ENCODE measurements at places on chromosomes 6 and 20.

DNA sequence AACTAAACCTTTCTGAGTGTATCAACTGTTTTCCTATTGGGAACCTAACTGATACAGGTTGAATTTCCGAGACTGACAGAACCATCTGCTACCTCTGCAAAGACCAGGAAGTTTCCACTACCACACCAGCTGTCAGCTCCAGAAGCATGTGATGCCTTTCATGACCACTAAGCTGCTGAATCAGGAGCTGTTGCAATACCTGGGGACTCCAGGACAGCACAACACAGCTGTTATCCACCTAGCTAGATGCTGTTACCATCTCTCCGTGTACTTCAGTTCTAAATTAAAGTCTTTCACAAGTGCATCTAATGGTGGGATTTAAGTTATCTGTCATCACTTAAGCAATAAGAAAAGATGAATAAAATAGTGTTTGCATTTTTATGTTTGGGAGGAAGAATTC lies 158.2 kb upstream of the IMPG1 start:
- no peak for DNase-seq

- DNase-seq: no peak
Measured at GRCh38 chr6:118080547-118080946, 173.5 kb downstream of the SLC35F1 start.

GRCh38 chr6:39804466-39805065 lies 12.4 kb downstream of the DAAM2 start:
- DNase-seq: no peak

DNA sequence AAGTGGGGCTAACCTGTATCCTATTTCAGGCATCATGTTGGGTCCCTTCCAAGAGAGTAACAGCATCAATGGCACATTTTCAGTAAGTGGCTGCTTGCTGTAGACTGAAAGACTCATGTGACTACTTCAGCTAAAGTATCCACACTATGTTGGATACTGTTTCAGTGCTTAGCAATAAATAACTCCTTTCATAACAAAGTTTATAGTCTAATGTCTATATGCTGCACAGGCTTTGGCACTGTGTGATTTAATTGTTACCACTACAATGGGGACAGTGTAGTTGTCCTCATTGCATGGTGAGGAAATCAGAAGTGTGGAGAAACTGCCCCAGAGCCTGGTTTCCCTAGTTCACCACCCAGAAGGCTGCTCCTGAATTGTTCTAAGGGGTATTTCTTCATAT lies 318.0 kb upstream of the PTCHD4 start:
- no peak for DNase-seq

GRCh38 chr20:3603108-3603507 lies 60.1 kb downstream of the GFRA4 start:
- no peak for DNase-seq

DNA sequence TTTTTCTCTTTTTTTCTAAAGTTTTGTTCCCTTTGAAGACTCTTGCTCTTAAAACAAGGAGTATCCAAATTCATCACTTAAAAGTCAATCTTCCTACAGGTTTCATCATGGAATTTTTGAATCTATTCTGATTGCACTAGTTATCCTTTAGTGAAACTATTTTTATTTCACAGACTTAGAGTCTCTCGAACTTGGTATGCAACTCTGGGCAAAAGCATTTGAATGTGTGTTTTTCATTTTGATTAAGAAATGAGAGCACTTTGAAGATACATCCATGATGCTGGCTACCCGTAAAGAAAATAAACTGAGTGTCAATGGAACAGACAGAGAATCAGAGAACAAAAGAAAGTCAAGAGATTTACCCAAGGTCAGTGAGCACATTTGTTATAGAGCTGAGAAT lies 586.5 kb downstream of the EPM2A start:
- DNase-seq: no peak

DNA sequence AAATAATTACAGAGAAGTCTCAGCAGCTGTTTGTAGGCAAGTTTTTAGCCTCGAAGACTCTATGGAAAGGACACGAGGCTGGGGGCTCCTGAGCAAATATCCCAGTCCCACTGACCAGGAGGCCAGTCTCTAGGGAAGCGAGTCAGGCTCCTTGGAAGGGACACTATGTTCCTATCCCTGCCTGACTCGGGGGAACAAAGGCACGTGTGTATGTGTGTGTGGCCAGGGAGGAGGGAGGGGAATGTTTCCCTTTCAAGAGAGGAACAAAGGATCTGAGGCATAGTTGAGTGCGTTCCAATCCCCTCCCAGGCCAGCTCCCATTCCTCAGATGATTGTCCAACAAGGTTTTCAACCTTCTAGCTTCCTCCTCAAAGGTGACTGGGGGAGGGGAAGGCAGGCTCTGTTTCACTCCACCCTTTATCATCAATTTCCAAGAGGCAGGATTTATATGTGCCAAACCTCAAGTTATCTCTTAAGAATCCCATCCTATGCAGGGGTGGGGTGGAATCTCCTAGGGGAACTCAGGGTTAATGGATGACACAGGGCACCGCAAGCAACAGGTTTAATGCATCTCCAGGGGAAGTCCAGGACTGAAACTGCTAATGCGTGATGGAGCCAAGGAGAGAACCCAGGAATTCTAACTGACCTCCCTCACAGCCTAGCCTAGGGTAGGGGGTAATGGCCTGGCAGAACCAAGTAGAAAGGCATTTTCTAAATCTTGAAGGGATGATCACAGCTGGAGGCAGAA lies 9.9 kb downstream of the BCL2L1 start:
- no peak for DNase-seq

GRCh38 chr6:46628976-46629375 lies 23.6 kb downstream of the CYP39A1 start:
- no peak for DNase-seq

DNA sequence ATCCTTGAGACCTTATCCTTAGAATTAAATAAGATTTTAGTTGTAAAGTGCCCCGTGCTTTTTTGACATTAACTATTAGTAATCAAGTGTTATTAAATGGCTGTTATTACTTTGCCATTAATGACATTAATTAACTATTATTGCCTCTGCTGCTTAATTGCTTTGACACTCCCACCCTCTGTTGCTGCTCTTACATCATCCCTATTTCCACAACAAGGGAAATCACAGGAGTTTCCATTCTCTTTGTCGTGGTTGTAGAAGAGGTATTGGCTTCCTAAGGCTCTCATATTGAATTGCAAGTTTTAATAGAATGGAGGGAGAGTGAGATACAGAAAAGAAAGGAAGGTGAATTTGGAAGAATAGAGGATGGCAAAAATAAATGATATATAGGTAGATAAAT lies 545.8 kb downstream of the MMUT start:
- no peak for DNase-seq

- peak; percentile 94 for DNase-seq
Measured at GRCh38 chr6:2999618-3000557, at the start of gene NQO2. NQO2 (plus strand) TSS chr6:2999894; CDS start chr6:3006553, 6,659 bp downstream.

- DNase-seq: peak; percentile 34
Measured at GRCh38 chr6:107488875-107489635, 862 bp upstream of the SOBP start.

GRCh38 chr6:34130862-34131261 lies 15.0 kb downstream of the GRM4 start:
- no peak for DNase-seq

- no peak for DNase-seq
Measured at GRCh38 chr20:20488388-20488787, 120.5 kb downstream of the INSM1 start.

GRCh38 chr6:52736145-52736544 lies 27.1 kb downstream of the GSTA2 start:
- DNase-seq: no peak

DNA sequence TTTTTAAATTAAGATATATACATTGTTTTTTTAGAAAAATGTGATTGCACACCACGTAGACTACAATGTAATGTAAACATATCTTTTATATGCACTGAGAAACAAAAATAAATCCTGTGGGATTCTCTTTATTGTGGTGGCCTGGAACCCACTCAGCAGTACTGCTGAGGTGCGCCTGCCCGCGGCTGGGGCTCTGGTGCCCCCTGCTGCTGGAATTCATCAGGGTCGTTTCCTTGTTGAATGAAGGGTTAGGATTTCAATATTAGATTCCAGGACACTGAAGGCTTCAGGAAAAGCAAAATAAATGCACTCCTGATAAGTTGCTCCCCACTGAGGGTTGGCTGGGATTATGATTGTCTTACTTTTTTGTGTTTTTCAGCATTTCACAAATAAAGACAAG lies 175.8 kb upstream of the GGTLC1 start:
- DNase-seq: peak; percentile 27

DNA sequence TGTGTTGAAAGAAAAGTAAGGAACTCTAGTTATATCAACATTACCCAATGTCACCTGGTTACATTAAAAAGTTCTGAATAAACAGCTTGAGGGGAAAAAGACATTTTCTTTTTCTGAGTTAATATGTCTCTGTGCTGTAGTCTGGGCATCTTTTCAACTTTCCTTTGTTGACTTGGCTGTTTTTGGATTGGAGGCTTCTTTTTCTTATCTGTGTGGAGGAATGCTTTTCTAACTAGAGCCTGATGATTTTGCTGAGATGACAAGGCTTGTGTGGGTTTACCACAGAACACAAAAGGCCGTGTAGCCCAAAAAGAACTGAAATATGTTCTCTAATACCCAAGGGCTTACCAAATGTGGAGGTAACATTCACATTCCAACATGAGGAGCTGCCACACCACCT lies 161.8 kb downstream of the KCNQ5 start:
- no peak for DNase-seq

- DNase-seq: no peak
Measured at GRCh38 chr6:39851331-39851730, 59.2 kb downstream of the DAAM2 start.

GRCh38 chr6:11094411-11094851 lies 797 bp downstream of the SMIM13 start:
- DNase-seq: peak; percentile 50

DNA sequence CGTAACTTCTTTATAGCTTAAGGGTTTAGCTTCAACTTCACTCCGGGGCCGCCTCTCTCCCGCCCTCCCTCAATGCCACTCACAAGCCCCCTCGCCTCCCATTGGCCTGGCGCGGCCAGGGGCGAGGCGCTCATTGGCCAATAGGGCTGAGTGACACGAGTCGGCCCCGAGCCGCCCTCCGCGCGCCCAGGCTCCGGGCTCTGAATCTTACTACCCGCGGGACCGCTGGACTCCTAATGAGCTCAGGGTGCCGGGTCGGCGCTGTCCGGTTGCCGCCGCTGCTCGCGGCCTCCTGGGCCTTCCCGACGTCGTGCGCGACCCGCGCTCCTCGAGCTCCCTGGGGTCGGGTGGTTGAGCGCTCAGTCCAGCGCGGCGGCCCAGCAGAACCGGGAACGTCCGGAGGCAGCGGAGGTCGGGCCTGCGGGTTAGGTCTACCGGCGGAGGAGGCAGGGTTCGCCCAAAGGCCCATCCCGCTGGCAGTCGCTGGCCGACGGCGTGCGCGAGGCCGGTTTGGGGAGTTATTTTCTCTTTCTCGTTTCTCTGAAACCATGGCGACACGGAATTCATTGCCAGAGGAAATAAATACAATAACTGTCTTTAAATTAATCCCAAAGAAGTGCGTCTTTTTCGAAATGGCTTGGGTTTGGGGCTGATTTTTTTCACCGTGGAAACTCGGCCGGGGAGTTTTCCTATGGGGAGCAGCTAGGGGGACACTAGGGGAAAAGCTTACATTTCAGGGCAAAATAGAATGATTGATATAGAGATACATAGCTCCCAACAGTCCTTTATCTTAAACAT lies at the start of gene SIM1:
Gene SIM1 (minus strand): TSS at position 19 of the 798 bp plus-strand sequence. CDS start 1,453 bp downstream, outside the sequence.
- DNase-seq: peak; percentile 19

All from stimulated activated CD4-positive, alpha-beta T cell treated with anti-CD3 and anti-CD28 coated beads, Interleukin-2, amount 100 ng/mL, for 24 hours (primary cell).